ENCODE measurements at places on chromosomes 3 and 15. TPM values are rescaled to one million over a fixed set of nuclear protein-coding genes. Genes with fewer than 3 reads are reported as not detected.

INSYN1 gene
- total RNA-seq, result 2.5 TPM

HDC gene
- total RNA-seq, result not detected

ZNF80 gene
- not detected for total RNA-seq

SOX14 gene
- total RNA-seq, result 0.57 TPM

MAPKBP1 gene
- 13.7 TPM for total RNA-seq

IMPDH2 gene
- 408 TPM for total RNA-seq

SENP8 gene
- 4.9 TPM for total RNA-seq

VIPR1 gene
- total RNA-seq, result 6.5 TPM

DNA sequence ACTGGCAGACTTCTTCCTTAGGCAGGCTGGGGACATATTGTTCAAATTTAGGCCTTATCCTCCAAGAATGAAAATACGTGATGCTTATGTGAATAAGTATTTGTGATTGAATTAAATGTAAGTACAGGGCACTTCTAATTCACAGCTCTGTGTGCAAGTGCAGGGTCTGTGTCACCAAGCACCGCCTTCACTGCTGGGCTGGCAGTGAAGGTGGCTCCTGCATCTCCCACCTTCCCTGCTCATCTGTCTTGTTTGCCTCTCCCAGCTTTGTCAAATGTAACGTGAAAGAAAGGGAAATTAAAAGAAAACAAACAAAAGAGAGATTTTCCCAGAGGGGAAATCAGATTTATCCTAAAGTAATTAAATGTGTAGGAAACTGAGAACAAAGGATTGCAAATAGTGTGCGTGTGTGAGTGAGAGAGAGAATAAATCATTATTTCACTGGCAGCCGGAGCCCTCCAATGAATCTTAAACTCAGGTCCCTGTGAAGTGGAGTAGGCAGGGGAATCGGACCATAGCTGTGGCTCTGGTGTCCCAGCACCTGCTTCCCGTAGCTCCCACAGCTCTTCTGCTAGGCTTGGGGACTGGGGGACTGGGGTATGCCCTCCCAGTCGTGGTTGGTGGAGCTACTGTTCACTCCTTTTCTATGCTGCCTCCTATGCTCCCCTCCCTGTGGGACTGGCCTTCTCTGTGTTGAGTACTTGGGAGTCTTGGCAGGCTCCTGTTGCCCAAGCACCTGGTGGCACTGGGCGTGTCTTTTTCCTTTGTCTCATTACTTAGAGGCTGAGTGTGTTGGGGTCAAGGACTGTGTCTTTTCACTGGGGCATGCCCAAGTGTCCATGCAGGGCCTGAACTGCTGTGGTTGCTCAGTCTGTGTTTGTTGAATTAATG lies 222.2 kb downstream of the EPHB1 start:
- no peak for DNase-seq

DNA sequence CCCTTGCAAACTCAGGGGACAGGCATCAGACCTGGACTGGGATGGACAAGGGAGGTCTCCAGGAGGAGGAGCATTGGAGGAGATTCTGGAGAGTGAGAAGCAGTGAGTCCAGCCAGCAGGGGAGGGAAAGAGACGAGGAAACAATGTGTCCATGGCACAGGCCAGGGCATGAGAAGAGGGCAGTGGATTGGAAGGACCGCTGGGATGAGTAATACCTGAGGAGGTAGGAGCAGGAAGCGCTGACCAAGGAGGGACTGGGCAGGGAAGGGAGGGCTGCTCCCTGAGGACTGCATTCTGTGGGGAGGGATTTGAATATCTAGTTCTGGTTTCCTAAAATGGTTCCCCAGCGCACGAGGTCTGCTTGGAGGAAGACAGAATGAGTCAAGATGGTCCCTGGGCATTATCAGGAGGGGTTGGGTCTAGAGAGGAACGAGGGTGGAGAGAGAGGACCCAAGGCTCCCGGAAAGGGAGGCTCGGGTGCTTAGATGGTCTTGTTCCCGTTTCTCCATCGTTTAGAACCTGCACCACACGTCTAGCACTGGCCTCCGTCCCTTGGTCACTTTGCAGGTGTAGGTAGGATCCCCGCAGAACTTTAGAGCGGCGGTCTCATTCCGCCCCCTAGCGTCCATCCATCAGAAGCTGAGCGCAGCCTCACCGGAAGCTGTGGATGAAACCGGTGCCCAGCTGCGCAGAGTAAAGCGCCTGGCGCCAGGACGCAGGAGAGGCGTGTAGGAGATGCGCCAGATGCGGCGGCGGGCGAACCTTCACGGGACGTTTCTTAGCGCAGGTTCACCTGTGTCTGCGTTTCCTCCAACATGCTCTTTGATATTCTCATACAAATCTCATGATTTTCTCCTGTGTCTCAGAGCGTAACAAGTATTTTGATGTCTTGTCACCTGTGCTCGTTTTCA lies 190.7 kb upstream of the NDN start:
- peak; percentile 83 for DNase-seq

DNA sequence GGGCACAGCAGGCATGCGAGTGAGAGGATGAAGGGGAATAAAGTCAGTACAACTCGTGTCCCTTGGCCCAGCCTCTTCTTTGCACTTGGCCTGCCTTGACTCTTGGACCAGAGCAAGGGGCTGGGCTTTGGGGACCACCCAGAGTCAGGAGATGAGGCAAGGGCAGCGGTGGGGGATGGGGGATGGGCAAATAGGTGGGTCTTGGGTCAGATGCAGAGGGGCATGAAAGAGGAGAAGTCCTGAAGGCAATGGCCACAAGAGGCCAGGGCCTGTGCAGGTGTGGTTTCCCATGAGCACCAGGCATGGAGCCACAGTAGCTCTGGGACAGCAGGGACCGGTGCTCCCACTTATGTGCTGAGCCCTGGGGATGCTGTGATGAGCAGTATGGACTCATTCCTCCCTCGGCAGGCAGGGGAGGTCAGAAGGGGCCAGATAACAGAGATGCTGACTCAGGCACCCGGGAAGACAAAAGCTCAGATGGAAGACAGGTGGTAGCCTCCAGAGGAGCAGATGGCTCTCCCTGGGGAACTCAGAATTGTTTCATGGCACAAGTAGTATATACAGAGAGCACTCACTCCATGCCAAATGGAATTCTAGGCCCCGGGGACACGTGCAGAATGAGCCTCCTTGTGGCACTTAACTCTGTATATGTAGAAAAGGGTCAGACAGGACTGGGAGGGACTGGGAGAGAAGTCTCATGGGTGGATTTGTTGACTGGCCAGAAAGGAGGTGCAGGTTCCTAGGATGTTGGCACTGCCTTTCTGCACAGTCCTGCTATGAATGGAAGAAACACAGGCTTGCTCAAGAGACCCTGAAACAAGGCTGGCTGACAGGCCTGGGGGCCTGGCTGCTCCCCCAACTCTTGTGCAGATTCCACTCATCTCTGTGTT lies 14.3 kb downstream of the ZBTB47 start:
- DNase-seq, result peak; percentile 26

DNA sequence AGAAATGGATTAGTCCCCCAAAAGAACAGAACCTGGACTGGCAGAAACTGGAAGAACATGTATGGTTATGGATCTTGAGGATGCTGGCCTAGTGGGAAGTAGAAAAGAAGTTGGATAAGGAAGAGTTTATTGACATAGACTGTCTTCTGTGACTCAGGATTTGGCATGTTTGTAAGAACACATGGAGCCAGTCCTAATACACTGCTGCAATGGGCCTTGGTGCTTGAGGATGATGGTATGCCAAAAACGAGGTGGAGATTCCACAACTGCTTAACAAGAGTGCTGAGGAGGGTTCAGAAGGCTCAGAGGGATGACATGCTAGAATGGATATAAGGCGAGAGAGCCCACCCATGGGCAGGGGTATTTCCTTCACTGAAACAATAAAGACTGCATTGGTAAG lies 22.4 kb downstream of the LZTFL1 start:
- DNase-seq, result no peak

- DNase-seq, result no peak
Observed at GRCh38 chr3:56645407-56645806, 37.7 kb downstream of the TASOR start.

GRCh38 chr3:56238299-56238698 lies 230.0 kb downstream of the ERC2 start:
- DNase-seq, result peak; percentile 39

DNA sequence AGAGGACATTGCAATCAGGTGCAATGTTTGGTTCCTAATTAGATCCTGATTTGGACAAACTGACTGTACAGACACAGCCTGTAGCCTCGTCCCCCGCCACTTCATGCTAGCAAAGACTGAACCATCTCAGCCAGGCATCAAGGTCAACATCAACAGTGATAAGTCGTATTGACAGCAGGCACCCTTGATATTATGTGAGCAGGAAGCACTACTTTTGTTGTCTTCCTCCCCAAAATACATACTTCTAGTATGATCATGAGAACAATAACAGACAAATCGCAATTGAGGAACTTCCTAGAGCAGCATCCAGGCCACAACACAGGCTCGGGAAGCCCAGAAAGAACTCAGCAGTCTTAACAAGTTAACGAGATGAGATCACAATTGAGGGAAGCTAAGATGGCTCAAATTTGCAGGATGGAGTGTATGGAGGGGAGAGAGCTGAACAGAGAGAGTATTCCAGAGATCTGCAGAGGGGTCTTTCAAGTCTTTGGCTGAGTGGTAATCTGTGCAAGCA lies 20.4 kb downstream of the TGM5 start:
- no peak for DNase-seq

DNA sequence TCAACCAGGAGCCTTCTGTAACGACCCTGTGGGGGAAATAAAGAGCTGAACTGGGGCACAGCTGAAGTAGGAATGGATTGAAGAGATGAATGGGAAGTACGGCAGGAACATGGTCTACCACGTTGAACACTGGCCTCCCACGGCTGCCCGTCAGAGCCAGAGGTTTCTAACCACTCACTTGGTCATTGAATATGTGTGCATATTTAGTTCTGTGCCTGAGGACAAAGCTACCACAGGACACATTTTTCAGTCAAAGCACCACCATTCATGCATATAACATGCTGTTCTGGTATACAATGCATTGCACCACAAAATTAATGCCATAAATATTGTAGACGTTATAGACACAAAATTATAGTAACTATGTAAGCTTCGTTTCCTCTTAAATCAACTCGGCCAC lies 75.5 kb downstream of the MB21D2 start:
- DNase-seq, result no peak

DNA sequence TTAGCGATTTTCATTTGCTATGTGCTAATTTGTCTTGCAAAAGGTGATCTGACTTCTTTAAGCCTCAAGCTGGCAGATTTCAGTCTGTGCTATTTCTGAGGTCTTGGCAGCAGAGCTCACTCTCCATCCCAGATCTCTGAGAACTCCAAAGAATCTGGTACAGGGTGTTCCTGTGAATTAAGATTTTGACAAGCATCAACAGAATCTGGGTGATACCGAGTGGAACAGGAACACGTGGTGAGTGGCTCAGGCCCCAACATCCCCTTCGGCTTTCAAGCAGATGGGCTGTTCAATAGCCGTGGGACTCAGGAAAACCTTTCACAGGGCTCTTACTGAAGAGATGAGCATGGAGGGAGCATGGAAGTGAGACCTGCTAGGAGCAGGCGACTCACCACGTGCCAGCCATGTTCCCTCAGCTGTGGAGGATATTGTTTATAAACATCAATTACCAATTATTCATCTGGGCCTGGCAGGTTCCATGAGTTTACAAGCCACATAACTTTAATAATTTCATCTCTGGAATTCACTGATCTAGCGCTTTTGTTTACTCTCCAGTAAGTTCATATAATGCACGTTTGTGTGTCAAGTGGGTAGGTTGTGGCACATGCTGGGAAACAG lies 103.4 kb upstream of the SELENOK start:
- no peak for DNase-seq

DNA sequence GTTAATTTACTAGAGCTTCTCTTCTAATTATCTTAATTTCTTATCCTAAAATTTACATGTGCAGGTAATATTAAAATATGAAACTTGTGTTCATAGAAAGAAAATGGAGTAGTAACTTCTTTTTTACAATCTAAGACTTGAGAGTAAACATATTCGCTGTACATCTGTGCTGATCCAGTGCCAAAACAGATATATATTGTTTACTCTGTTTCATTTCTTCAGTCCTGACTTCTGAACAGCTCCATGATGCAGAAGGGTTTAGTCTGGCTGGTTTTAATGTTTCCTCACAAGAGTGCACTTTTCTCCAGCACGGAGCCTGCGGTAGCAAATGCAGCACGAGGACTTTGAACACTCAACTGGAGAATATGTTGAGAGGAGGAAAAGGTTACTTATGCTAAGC lies 306.8 kb downstream of the EPHA3 start:
- DNase-seq, result no peak

GRCh38 chr3:189602471-189602870 lies 28.7 kb upstream of the TP63 start:
- no peak for DNase-seq

DNA sequence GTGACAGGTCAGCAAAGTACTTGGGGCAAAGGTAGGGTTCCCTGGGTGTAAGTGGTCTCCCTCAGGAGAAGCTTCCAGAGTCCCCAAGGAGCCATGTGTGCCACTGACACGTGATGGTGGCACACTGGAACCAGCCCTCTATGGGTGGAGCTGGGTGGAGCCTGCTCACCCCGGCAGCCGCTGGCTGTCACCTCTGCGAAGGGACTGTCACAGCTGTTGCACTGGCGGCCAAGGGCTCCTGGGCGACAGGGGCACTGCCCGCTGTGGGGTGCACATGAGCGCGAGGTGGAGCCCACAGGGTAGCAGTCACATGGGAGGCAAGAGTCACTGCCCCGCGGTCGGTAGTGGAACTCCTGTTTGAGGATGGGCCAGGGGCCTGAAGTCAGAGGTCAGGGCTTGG lies 12.0 kb downstream of the CELSR3 start:
- DNase-seq, result no peak

- DNase-seq, result no peak
Observed at GRCh38 chr3:113574213-113574612, 41.9 kb downstream of the SIDT1 start.

GRCh38 chr3:52887166-52887565 lies 10.2 kb downstream of the STIMATE start:
- no peak for DNase-seq

DNA sequence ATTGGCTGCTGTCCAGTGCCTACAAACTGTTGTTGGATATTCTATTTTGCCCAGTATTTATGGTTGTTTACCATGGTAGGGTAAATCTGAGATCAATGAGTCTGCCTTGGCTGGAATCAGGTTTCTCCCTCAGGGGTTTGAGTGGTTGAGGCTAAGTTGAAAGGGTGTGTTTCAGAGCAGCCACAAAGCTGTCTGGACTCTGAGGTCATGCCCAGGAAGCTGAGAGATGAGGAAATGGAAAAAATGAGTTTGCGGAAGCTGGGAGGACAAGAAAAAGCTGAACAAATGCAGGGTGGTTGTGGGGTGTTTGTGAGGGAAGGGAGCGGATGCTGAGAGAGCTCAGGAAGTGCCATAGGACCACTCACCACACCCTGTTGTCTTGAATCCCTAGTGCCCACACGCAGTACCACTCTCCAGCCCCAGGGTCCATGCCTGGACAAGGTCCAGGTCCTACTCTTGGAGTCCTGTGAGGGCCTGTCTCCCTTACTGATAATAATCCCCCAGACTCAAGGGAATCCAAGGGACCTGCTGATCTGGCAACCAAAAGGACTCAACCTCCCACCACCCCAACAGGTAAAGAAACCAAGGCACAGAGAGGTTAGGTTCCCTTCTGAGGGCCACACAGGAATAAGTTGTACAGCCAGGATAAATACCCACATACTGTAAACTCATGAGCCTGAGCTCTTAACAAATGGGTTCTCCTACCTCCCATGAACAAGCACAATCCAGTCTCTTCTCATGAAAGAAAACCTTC lies 81.6 kb downstream of the PPCDC start:
- DNase-seq, result no peak

GRCh38 chr3:15453501-15453900 lies 26.1 kb downstream of the EAF1 start:
- no peak for DNase-seq

Measured in H9 (cell line).